ENCODE measurements at places on chromosomes 7 and 10.

DNA sequence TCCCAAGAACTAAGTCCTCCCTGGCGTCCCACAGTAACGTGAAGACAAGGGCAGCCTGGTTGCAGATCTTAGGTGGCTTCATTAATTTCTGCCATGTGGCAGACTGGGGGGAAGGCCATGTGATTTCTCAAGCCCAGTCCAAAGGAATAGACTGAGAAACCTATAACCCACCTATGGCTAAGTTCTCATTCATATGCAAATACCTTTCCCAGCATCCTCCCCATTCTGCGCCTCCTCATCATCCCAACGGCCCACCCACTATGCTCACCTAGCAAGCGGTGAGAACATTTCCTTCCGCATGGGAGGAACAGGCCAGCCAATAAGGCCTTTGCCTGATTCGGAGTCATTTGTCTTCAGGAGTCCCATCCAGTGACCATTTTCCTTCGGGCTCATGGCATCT, 8.2 kb upstream of the CLEC2L start:
- DNase-seq: no peak

DNA sequence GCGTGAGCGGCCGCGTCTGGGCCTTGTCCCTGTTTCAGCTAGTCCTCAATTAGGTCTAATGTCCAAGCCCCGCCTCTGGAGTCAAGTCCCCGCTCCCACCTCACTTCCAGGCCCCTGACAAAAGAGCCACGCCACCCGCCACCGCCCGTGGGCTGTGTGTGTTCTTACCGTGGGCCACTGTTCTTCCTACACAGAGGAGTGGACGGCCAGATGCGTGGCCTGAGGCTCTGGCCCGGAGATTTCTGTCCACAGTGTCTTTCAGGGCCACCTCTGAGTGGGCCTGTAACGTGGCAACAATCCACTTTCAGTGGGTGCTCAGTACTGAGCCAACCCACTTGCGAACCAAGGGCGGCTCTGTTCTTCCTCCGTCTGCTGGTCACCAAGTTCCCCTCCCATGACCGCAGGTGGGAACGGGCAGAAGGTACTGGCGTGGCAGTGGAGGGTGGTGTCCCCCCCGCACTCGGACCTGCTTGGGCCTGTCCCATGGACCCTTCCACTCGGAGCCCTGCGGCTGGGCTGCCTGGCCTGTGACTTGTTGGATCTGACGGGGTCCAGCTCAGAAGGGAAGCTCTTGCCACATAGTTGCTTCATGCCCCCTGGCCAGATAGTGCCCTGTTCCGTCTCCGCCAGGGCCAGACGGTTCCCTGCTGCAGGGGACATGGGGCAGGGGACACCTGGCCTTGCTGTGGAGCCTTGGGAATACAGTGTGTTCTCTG, 15.0 kb upstream of the ZFAND2A start:
- no peak for DNase-seq

DNA sequence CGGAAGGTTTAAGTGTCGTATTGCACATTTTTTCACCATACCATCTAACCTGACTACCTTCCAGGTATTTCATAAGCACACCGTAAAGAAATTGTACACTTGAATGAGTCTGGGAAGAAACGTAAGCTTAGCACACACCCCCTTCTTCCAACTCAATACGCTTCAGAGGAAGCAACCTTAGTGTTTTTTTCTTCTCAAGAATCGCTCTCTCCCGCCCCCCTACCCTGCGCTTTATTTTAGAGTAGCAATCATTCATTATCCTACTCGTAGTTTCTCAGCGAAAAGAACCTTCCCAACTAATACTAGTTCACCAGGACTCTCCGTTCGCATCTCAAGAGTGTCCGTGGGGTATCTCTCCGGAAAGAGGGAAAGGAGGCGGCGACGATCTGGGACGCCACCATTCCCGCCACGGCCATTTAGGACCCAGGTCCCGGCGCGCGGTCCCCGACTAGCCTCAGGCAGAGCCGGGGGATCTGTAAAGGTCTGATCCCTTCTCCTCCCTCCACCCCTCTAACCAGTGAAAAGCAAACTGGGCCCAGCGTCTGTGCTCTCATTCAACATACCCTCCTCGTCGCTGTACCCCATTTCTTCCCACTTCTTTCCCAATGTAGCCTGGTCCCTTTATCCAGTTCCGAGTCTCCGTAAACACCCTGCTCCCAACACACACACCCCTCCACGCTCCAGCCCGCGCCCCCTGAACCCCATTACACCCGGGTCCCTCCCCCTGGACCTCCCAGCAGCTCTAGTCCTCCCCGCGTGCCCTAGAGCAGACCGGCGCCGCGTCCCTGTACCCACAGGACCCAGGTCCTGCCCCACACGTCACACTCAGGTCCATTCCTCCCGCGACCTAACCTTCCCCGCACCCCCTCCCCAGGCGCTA, 16.0 kb downstream of the MYOZ1 start:
- DNase-seq: no peak

DNA sequence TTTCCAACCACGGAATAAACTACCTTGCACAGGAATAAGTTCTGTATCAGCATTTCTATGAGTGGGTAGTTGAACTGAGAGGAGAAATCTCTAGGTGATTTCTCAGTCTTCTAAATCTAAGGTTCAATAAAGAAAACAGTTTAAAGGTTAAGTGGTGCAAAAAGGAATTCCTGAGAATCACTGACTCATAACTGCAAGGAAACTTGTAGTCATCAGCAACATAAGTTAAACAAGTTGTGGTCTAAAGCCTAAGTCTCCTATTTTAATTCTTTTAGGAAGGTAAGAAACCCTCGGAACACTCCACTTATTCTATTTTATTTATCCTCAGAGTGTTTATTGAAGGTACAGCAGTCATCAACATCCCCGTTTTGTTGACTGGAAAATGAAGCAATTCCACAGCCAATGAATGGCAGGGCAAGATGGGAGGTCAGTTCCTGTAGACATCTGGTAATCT, 92.4 kb upstream of the PIK3CG start:
- no peak for DNase-seq

DNA sequence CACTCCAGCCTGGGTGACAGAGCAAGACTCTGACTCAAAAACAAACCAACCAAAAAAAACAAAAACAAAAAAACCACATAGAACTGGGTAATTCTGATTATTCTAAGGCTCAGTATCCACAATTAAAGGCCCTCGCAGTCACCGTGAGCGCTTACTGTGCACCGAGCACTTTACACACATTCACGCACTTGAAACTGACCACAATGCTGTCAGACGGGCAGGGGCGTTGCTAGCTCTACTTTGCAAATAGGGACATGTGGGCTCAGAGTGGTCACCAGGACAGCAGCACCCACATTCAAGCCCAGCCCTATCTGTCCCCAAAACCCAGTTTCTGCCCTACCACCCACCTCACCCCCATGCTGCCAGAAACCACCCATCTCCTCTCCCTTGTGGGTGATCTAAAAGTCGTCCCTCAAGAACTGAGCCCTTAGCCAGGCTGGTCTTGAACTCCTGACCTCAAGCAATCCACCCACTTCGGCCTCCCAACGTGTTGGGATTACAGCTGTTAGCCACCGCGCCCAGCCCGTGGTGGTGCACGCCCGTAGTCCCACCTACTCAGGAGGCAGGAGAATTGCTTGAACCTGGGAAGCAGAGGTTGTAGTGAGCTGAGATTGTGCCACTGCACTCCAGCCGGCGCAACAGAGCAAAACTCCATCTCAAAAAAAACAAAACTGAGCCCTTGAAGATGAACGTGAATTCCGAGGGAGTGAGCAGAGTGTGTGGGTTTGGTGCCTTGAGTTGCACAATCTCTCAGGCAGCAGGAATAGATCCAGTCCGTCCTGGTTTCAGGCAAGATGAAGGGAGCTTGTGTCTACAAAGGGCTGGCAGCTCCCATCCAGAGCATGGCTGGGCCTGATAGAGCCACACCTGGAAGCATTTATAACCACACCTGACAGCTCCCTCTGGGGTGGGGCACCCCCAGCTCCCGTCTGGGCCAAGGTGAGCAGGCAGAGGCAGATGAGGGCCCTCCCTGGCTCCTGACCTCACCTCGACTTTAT, 5.4 kb upstream of the HSPB1 start:
- no peak for DNase-seq

- DNase-seq: no peak
Measured at GRCh38 chr7:107972075-107972482, 30.9 kb downstream of the LAMB1 start.

Data from SHP77 (cell line).